CD4-positive, alpha-beta T cell treated with Interferon gamma for 1 hour (primary cell): ENCODE measurements at places on chromosomes 6 and 20.

GRCh38 chr6:47277702-47278101, 32.0 kb downstream of the TNFRSF21 start:
- no peak for DNase-seq

DNA sequence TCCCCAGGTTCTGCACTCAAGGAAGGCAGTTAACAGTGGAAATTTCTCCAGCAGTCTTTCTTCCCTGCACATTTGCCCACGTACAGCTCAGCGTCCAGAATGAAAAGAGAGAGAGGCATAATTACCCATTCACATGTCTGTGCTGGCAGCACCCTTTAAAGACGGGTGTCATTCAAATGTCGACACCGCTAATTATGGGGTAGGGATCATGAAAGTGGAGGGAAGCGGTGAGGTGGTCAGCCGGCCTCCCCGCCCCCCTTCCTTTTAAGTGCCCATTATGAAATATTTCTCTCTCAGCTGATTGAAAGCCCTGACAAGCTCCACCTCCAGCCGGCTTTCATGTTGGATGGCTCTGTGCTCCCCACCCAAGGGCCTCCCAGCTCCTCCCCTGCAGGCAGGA, 246.1 kb downstream of the BMP7 start:
- DNase-seq = no peak

DNA sequence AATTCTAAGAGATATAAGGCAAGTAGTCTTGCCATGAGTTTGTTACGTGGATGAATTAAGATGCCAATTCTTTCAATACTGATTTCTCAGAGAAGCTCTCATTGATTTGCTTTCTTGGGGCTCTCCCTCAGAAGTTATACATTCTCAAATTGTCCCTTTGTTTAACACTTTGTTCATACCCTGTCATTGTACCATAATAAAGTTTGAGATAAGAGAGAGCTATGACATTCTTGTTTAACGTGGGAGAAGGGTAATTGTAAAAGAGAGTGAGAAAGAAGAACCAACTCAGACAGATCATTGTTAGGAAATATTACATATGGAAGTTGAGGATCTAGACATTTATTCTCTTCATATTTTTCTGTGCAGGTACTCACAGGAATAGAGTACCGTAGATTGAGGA, 19.1 kb downstream of the ACSS2 start:
- DNase-seq = no peak

DNA sequence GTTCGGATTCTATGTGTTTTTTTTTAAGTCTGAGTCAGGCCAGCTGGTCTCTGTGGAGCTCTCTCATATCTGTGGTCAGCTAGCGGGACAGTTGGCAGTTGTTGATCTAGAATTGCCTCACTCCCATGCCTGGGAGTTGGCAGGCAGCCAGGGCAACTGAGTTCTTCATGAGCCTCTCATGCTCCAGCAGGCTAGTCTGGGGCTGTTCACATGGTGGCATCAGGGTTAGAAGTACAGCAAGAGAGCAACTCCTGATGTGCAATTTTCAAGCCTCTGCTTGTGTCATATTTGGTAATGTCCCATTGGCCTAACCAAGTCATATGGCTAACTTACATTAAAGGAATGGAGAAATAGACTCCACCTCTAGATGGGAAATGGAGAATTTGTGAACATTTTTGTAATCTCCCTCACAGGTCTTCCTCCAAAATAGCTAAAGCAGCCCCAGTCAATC, 6.7 kb upstream of the IFT52 start:
- no peak for DNase-seq

GRCh38 chr20:24662752-24663365, 193.4 kb downstream of the SYNDIG1 start:
- DNase-seq = no peak

DNA sequence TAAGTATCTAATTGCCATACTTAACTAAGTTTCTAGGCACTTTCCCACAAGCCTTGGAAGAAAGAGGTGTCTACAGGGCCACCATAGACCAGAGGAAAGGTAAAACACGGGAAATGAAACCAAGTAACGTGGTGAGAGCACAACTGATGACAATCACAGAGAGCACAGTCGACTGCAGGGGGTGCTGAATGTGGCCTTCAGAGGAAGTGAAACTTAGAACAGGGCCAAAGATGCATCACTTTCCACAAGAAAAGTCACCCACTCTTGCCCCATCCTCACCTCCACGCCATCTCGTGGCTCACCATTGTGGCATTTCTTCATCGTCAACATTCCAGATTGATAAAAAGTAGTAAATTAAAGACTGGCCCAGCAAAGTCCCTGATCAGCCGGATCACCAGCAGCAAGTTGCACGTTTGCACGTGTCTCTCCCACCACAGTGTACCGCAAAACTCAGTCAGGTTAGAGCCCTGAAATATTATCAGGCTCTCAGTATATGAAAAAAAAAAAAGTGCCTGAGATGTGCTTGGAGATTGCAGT, 31.4 kb downstream of the HIVEP2 start:
- peak; percentile 82 for DNase-seq

DNA sequence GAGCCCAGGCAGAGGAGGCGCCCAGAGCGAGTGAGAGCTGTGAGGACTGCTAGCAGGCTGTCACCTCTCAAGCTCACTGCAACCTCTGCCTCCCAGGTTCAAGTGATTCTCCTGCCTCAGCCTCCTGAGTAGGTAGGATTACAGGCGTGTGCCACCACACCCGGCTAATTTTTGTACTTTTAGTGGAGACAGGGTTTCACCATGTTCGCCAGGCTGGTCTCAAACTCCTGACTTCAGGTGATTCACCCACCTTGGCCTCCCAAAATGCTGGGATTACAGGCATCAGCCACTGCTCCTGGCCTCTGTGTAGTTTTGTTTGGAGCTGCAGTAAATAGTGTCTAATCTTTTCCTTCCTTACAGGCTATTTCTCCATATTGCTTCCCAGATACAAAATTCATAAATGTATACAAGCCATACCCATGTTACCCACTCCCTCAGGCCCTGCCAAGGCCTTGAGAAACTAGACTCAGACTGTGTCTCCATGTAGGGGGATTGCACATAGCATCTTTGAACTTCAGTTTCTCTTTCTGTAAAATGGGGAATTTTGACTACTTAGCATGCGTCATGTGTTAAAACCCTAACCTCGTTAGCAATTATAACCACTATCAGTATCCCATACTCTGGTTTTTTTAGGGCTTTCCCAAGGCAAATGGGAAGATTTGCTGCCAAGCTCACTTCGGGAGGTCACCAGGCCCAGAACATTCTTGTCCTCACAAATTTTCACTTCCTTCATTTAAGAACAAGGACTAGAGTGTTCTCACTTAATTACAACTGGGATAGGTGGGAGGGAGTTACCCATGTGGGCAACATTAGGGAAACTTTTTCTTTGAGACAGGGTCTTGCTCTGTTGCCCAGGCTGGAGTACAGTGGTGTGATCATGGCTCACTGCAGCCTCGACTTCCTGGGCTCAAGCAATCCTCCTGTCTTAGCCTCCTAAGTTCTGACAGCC, 67.3 kb upstream of the DDR1 start:
- no peak for DNase-seq

DNA sequence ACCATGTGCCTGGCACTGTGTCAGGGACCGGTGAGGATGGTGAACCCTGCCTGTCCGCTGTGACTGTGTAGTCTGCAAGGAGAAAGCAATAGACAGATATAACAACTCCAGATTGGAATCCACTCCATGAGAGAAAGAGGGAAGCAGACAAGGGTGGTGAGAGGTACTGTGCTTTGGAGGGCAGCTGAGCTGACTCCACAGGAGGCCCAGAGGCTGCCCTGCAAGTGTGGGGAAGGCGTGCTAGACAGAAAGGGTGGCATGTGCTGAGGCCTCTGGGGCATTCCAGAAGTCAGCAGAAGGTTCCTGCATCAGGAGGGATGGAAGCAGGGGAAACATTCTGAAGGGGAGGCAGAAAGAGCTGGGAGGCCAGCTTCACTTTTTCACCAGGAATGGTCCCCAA, 39.3 kb upstream of the APCDD1L start:
- no peak for DNase-seq

- DNase-seq = no peak
These were observed 700.7 kb downstream of the PRKN start for GRCh38 chr6:162026843-162027242.

GRCh38 chr6:126716826-126717509, 377.1 kb downstream of the CENPW start:
- DNase-seq = no peak

DNA sequence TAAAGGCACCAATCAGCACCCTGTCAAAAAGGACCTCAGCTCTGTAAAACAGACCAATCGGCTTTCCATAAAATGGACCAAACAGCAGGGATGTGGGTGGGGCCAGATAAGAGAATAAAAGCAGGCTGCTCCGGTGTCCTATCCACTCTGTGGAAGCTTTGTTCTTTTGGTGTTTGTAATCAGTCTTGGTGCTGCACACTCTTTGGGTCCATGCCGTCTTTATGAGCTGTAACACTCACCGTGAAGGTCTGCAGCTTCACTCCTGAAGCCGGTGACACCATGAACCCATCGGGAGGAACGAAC, 7.3 kb upstream of the PXDC1 start:
- no peak for DNase-seq
